ENCODE measurements at places on chromosomes 16 and 17.
A peak's percentile ranks its signal among the peaks of the same experiment; 100 is the strongest.

DNA sequence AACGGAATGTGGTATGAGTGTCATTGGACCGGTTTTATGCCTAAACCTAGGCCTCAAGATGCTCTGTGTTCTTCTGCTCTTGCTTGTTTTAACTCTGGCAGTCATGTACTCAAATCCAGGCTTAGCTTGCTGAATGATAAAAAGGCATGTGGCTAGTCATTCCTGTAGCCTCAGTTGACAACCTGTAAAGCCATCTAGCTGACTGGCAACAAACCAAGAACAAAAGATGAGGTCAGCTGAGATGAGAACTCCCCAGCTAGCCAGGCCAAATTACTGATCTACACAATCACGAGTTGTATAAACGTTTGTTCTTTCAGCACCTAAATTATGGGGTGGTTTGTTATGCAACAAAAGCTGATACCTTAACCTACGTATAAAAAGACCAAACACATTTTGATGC, 1406.0 kb upstream of the CDH8 start:
- no peak for DNase-seq

DNA sequence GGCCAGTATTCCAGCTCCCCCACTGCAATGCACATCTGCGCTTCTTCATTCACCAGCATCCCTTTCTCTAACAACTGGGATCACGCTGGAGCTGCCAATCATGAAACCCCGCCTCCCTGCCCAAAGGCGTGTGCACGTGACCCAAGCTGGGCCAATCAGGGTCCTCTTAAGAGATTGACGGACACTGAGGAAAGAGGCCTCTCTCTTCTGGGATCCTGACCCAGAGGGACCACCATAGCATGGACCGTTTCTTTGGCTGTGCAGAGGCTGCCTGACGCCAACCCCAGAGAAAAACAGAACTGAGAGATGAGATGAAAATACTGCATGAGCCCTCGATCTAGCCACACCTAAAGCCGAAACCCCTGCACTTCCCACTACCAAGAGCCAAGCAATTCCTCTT, 32.0 kb downstream of the COTL1 start:
- no peak for DNase-seq

DNA sequence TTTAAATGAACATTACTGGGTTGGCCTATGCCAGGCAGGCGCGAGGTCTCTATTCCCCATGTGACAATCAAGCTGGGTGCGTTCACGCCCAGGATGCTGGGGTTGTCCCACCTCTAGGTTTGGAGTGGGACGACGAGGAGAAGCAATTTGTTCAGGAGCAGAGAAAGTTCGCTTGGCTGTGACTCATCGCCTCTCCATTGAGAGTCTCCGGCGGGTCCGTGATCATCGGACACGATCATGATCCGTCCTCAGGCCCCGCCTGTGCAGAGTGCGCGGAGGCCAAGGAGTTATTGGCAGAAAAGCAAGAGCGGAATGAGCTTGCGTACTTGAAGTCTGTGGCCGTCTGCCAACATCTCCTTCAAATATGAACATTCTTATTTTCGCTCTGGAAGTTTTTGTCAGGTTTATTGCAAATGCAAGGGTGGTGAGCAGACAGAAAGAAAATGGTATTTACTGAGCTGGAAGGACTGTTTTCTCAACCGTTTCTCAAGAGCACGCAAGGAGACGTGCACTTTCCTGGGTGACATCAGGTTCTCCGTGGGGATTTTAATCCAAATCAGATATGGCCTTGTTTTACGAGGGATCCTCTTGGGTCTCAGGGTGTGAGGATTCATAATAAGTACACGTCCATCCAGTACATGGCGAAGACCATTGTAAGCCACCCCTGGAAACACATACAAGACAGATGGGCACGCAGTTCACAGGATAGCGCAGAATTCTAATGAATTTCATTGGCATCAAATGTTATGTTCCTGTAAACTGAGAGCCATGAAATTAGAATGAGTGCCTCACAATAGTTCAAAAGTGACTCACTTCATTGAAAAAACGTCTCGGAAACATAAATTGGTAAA, 70.1 kb upstream of the CREBBP start:
- no peak for DNase-seq

DNA sequence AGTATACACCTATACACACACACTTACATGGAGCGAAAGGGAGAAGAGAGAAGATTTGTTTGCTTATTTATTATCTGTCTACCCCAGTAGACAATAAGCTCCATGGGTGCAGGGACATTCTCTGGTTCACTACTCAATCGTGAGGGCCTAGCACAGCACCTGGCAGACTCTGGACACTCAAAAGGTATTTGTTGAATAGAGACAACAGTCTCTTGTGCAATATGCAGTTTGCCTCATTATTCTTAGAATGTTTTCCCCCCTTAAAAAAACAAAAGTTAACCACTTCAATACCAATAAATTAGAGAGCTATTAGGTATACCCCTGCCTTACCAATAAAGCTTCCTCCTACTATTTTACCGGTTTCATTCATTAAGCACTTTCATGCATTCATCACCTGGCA, 2.0 kb downstream of the AKAP10 start:
- no peak for DNase-seq

GRCh38 chr17:28327031-28327607, 8.1 kb downstream of the TMEM97 start:
- DNase-seq = no peak

DNA sequence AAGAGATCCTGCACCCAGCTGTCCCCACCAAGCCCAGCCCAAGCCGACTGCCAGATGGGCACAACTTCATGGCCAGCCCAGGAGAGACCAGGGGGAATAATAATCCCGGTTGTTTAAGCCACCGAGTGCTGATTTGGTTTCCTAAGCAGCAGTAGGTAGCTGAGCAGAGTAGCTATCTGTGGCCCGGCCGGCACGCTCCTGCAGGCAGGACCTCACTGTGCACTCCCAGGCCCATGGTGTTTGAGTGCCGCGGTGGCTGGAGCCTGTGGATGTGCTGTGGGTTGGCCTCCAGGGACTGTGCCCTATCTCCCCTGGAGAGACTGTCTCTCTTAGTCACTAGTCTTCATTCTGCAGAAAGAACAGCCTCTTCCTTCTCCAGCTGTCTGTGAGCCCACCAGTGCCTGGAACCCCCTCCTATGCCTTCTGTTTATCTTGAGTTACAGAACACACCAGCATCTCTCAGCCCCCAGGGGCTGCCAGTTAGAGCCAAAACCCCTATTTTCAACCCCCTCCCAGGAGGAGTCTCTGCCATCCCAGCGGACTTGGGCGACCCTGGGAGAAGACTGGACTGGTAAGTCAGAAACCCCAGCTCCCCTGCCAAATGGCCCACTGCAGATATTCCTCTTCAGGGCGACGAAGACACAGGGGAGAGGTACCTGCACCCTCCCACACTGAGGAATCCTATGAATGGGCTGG, 152.0 kb downstream of the SDK2 start:
- no peak for DNase-seq

GRCh38 chr17:60258313-60258712, 108.5 kb downstream of the CA4 start:
- no peak for DNase-seq

- DNase-seq = no peak
Measured at GRCh38 chr17:68060336-68060735, 24.8 kb downstream of the KPNA2 start.

GRCh38 chr17:10130677-10131076, 67.7 kb downstream of the GAS7 start:
- DNase-seq = no peak

- no peak for DNase-seq
Measured at GRCh38 chr17:21249086-21249795, 4.0 kb downstream of the NATD1 start.

DNA sequence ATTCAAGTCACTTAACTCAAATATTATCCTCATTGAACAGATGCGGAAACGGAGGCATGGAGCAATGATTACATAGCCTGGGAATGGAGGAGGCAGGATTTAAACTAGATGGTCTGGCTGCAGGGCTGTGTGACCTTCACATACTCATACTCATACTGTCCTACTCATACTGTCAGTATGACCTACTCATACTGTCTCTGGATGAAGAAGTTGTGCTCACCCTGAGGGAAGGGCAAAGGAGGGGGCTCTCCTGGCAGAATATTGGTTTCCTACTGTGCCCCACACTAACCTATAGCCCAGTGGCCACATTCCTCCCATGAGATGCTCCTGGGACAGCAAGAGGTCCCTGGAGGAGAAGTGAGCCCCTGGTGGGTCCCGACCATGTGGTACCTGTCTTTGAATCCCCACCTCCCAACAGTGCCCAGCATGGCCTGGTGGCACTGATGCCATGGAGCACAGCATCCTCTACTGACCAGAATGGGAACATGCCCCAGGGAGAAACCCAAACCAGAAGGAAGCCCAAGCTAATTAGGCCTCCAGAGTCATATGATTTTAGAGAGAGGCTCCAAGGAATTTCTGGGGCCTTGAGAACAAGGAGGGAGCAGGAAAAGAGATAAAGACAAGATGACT, 197.3 kb upstream of the SDK2 start:
- DNase-seq = peak; percentile 43

DNA sequence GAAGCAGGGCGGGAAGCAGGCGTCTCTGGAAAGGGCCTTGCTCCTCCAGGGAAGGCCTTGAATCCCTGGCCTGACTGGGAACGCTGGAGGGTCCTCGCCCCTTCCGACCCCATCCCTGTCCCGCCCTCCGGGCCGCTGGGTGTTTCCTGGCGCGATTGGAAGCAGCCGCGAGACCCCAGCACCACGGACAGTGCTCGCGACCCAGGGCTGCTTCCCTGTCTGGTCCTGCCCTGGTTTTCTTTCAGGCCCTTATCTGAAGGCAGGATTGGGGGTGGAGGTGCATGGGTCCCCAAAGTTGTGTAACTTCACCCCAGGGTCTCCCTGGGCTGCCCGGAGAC, 2.1 kb downstream of the MGAT5B start:
- no peak for DNase-seq

DNA sequence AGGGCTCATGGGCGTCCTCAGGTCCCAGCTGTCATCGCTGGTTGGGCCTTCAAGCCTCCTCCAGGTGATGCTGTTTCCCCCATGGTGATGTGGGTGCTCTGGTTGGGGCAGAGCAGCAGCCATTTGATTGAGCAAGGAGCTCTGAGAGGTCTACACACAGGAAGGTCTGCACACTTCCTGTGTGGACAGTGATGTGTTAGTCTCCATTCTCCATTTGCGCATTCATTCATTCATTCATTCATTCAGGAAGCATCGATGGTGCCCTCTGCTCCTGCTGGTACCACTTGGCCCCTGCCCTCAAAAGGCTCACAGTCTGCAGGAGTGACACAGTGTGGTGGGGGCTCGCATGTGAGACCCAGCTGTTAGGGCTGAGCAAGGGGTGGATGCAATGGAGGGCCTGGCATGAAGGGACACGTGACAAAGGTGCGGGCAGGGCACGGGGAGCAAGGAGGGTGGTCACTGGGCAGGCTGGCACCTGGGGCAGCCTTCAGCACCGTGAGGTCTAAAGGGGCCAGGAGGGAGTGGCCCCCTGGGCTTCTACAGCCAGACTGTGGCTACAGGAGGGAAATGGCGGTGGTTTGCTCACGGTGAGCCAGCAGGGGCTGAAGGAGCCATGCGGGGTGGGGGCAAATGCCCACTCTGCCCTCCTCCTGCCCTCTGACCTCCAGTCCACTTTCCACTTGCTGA, 1.5 kb downstream of the ADGRG3 start:
- no peak for DNase-seq

DNA sequence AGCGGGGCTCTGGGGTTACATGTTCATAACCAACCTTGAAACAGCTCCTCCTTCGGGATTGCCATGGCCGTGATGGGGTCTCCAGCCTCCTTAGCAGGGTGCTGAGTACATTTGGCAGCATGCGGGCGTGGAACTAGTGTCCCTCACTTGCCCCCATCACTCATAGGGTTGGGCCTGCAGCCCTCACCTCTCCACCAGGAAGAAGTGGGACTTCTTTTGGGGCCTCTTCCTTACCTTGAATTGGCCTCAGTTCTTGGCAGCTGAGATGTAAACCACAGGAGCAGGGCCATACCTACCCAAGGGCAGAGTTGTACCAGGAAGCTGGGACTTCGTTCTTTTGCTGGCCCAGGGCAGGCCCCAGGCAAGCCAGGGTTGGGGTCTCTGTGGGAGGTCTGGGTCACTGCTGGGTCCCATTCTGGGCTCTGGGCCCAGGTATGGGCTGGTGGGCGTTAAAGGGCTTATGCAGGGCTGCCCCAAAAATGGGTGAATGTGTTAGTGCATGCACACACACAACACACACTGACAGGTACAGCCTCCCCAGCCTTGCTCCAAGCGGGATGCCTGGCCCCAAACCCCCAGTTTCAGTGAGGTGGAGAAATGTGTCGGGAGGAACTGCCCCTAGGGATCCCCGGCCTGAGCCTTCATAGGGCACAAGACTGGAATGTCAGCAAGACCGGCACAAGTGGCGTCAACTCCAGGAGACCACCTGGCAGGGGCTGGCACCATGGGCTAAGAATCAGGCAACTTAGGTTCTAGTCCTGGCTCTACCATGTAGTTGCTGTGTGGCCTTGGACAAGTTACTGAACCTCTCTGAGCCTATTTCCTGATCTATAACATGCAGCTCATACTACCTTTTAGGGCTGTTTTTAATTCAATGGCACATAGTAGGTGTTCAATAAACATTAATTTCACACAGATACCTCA, 3.9 kb upstream of the KRT15 start:
- DNase-seq = no peak

GRCh38 chr17:13619462-13619861, 17.7 kb upstream of the HS3ST3A1 start:
- no peak for DNase-seq
